HT-29 (cell line): ENCODE measurements at places on chromosomes 6 and 20. TPM values are rescaled to one million over a fixed set of nuclear protein-coding genes. Genes with fewer than 3 reads are reported as not detected.

GRCh38 chr20:48706116-48706656, 121.6 kb downstream of the PREX1 start:
- no peak for DNase-seq

DNA sequence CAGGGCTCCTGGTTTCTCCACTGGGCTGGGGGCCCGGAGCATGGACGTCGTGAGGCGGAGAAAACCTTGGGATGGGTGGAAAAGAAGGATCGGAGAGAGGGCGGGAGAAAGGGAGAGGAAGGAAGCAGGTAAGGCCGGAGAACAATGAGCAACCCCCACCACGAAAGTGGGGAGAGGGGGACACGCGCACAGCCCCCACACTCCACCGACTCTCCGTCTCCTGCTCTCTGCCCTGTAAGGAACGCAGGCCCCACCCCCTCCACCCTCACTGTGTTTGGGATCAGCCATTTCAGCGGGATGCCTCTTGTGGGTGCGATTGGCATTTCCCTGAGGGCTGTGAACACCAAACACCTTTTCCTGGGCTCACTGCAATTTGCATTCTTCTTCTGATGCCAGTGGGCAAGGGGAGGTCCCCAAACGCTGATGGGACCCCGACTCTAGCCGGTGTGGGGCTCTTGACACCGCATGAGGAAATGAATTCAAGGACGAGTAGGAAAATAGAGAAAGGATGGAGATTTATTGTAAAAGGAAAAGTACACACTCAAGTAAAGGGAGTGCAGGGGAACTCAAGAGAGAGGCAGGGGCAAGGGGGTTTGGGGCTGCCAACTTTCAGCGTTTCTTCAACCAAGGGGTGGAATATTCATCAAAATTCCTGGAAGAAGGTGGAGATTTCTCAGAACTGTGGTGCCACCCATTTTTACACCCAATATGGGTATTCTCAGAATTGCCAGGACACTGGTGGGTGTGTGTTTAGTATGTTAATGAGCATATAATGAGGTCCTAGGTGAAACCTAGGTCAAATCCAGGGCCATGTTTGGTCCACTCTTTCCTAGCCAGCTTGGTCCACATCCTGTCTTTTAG, 13.1 kb upstream of the RAET1L start:
- DNase-seq = no peak

Gene PPP1R16B
- not detected in 2 replicates for total RNA-seq

GRCh38 chr6:129253242-129253641, 370.3 kb downstream of the LAMA2 start:
- no peak for DNase-seq

DNA sequence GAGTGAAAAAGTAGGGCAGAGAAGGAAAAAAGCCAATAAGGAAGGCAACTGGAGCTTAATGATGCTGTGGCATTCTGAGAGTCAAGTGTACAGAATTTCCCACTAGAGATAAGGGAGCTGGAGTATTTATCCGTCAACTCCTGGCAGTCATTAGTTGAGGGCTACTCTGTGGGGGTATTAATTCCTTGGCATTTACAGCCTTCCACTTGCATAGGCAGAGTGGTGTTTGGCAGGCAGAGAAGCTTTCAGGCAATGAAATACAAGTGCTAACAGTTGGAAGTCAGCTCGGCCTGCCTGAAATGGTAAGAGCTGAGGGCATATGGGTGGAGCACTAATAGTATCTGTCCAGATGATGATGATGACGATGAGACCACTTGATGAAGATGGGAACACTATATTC, 207.3 kb upstream of the FLRT3 start:
- no peak for DNase-seq

GRCh38 chr20:25859649-25860530, 163.2 kb upstream of the ZNF337 start:
- no peak for DNase-seq

Gene PPP1R3D
- 12.3 and 13.9 TPM in 2 replicates for total RNA-seq

Gene CALHM4
- total RNA-seq = not detected in 2 replicates

- no peak for DNase-seq
These were observed 217.0 kb downstream of the TBX18 start for GRCh38 chr6:84547341-84547801.

Gene ZC2HC1B
- not detected in 2 replicates for total RNA-seq

Gene MYLK4
- total RNA-seq = 0.03 and 0.08 TPM in 2 replicates
